ENCODE measurements at places on chromosomes 11 and 22.

DNA sequence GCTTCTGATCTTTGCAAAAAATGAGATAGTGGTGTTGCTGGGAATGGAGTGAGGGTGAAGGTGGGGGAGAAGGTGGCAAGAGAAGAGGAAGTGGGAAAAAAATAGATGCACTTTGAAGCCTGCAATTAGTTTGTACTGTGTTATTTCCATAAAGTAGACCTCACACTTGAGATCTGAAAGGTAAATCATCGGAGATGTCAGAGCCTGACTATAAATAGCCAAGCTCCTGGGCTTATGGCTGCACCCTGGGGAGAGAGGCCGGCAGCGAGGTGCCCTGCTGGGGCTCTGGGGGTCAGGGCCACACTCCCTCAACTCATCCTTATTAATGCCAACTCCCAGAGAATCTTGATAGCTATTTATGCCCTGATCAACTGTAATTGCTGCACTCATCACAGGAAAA lies 134.4 kb downstream of the NXPE2 start:
- no peak for DNase-seq

GRCh38 chr11:4211991-4212390 lies 117.4 kb downstream of the RRM1 start:
- no peak for DNase-seq

DNA sequence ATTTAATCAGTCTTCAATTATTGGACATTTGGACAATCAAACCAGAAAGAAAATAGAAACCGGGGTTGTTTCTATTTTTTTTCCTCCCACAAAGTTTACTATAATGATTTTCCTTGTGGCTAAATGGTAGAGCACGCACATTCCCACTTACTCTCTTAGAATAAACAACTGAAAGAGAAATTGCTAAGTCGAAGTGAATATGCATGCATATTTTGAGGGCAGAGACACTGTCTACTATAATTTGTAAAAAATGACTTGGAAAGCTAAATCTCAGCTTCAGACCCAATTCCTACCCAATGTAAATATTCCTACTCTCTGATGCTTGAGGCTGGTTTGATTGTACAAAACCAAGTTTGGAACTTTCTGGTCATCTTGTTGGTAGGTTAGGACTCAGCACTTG lies 66.7 kb upstream of the PAX6 start:
- DNase-seq, result no peak

DNA sequence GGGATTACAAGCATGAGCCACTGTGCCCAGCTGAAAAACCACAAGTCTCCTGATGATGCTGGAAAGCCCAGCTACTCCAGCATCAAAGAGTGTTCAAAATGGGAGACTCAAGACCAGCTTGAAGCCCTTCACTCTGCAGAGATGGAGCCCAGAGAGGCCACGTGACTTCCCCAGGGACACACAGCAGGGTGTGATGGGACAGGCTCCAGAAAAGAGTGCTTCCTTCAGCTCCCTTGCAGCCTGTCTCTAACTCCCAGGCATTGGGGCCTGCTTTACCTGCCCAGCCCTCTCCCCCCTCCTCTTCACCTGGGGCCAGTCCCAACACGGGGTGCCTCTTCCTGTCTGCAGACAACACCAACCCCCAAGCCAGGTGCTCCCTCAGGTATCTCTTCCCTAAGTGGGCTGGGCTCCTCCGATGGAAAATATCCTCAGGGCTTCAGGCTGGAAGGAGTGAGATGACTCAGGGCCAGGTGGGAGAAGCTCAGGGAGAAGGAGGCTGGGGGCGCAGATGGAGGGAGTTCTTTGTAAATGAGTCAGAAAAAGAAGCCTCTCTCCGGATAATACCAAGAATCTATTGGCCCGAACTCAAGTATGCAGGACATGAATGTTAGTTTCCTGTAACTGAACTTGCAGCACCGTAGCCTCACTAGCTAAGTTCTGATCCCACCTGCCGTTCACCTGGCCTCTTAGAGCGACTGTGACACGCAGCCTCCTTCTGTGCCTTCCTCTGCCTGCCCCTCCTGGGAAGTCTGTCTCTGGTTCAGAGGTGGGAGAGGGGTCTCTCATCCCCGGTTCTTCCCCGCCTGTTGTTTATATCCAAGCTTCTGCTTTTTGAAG lies 326.6 kb downstream of the MN1 start:
- peak; percentile 97 for DNase-seq

DNA sequence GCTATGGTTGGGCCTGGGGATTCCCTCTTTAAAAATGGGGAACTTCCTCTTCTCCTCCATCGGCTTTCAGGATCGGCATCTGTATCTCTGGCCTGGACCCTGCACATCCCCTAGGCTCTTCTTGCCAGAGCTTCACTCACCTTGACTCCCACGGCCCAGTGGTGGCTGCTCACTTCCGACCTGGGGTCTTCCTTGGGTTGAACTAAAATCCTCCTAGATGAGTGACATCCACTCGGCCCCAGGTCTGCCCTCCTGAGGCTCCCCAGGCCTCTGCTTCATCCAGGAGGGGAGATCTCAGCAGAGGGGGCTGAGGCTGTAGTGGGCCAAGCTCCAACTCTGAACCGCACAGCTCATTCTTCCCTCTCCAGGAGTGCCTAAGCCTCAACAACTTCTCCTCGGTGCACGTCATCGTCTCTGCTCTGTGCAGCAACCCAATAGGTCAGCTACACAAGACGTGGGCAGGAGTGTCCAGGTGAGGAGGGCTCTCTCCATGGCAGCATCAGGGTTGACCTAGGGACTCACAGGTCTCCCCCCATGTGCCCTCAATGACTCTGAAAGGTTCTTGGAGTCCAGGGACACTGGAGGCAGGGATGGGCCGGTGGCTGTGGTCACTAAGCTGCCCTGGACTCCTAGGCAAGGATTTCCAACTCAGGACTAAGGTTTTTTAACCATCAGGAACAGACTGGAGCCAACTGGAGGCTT lies 3.3 kb downstream of the RGL4 start:
- DNase-seq, result no peak

DNA sequence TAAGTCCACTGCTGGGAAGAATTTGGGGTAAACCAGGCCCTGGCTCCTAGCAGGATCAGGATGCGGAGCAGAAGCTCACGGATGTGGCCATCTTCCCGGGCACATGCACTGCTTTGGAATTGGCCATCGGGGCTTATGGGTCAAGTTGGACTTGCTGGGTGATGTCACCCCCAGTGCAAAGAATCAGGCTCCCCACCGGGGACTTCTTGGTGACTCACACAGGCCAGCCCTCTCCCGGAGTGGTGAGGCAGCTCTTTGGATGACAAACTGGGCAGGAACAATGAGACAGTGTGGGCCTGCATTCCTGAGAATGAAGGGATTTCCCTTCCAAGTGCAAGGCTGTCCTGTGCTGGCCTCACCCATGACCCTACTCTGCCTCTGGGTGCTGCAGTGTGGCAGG lies 128.8 kb upstream of the ANO1 start:
- DNase-seq, result peak; percentile 99

GRCh38 chr11:69903211-69903610 lies 84.0 kb upstream of the FGF3 start:
- no peak for DNase-seq

DNA sequence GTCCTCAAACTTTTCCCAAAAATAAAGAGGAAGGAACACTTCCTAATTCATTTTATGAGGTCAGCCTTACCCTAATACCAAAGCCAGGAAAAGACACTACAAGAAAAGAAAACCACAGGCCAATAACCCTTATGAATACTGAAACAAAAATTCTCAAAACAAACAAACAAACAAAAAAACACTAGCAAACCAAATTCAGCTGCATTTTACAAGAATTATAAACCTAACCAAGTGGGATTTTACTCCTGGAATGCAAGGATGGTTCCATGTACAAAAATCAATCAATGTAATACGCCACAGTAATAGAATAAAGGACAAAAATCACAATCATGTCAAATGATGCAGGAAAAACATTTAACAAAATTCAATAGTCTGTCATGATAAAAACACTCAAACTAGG lies 13.3 kb downstream of the ARVCF start:
- no peak for DNase-seq

- DNase-seq, result no peak
Observed at GRCh38 chr11:67983951-67984350, 19.9 kb downstream of the UNC93B1 start.

DNA sequence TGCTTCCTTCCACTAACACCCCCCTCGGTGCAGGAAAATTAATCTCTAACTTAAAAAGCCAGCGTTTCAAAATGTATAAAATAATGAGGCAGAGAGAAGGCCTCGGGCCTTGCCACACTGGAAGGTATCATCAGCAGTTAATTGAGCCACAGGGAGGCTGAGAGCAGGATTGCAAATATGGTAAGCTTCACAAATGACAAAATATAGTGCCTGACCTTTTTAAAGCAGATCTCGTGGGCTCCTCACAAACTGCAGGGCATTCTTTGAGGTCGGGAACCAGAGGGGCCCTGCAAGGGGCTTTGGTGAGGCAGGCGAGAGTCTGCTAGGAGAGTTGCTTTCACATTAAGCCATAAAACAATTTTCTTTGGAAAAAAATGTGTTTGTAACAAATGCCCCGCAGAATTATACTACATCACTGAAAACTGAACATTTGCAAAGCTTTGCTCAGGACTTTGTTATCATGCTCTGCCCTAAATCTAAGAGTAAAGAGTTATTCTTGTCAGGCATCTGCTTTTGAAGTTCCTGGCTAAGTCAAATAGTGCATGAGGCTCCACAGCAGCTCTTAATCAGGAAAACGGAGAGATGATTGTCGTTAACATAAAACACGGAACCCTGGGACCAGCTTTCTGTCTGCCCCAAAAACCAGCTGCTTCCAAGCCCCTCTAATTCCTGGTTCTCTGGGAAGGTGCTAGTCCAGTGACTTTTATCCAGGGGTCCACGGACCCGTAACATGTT lies 61.4 kb upstream of the SYT13 start:
- no peak for DNase-seq

DNA sequence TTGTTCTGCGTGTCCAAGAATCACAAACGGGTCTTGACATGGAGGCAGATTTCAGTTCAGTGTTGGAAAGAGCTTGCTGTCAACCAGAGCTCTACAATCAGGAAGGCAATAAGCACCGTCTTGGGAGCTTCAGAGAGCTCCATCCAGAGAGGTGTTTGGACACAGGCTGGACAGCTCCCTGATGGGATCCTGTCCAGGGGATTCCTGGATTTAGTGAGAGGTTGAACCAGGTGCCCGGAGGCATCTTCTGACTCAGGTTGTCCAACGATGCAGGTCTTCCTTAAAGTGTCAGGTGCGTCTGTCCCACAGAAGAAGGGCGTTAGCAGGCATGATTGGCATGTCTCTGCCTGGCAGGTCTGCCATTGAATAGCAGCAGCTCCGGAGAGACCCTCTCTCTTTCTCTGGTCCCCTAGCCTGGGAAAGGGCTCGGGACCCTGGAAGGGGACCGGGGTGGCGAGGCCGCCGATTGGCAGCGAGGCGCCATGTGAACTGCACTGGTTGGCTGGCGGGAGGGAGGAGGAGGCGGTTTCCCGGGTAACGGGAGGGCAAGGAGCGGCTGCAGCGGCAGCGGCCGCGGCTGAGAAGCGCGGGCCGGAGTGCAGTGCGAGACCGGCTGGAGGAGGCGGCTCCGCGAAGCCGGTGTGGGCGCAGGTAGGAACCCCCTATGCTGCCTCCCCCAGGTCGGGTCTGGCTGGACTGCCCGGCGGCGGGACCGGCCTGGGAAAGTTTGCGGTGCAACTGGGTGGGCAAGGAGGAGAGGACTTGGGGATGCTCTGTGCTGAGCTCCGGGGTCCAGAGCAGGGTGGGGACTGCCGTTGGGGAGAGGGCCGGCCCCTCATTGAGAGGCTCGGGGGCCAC lies 104.1 kb upstream of the E2F8 start:
- DNase-seq, result peak; percentile 84

- DNase-seq, result peak; percentile 30
Observed at GRCh38 chr22:42969348-42969975, 45.5 kb downstream of the PACSIN2 start.

GRCh38 chr11:35949242-35949641 lies 5.4 kb downstream of the LDLRAD3 start:
- no peak for DNase-seq

DNA sequence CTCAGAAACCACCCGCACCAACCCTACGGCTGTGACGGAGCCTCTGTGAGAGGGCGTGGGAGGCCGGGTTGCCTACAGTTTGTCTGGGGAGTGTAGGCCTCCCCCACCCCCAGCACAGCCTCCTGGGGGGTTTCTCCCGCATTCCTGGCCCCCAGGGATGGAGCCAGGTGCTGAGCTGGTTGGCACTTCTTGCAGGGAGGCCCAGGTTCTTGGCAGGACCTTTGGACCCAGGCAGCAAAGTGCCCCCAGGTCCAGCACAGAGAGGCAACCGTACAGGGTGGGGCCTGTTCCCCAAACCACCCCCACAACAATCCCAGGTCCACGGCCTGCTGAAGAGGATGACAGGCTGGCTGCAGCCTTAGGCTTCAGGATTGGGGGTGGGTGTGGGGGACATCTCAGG lies 36.5 kb downstream of the MACROD1 start:
- no peak for DNase-seq

- no peak for DNase-seq
Observed at GRCh38 chr11:19686234-19686633, 26.4 kb upstream of the NAV2 start.

DNA sequence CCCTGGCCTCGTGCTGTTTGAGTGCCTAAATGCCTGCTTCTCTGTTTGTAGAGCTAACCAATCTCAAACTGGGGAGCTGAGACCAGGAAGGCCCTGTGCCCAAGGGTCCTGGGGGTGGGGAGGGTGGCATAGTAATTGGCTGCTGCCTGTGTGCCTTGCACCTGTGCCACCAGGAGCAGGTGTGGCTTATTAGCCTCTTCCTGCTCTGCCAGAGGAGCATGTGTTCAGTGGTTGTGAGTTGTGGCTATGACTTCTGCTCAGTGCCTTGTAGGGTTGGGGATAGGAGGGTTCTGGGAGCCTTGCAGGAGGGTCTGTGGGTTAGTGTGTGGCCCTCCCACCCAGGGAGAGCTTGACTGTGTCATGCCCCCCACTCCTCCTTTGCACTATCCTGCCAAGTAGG lies 109.2 kb downstream of the ZBTB16 start:
- no peak for DNase-seq

GRCh38 chr11:36073411-36074203 lies 129.7 kb downstream of the LDLRAD3 start:
- peak; percentile 3 for DNase-seq

DNA sequence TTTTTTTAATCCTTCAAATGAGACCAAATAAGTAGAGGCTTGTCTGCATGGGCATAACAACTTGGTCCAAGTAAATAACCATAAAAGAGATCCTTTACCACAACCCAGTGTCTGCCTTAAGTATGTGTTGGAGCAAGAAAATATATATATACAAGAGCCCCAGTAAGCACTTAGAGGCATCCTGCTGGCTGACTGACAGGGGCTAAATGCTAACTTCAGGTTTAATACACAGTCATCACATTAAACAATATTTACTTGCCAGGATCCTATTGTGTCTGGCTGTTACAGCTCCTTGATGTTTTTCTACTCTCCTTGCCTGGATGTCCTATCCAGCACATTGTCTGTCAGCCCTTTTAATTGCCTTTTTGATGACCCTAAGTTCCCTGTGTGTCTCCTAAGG lies 37.5 kb upstream of the MMP20 start:
- DNase-seq, result no peak
